ENCODE measurements at places on chromosomes 2 and 18.

GRCh38 chr18:79394534-79395307 is 1.0 kb upstream of the NFATC1 start:
- no peak for DNase-seq

GRCh38 chr18:63676526-63677323 is 15.0 kb upstream of the SERPINB3 start:
- DNase-seq = peak; percentile 2

DNA sequence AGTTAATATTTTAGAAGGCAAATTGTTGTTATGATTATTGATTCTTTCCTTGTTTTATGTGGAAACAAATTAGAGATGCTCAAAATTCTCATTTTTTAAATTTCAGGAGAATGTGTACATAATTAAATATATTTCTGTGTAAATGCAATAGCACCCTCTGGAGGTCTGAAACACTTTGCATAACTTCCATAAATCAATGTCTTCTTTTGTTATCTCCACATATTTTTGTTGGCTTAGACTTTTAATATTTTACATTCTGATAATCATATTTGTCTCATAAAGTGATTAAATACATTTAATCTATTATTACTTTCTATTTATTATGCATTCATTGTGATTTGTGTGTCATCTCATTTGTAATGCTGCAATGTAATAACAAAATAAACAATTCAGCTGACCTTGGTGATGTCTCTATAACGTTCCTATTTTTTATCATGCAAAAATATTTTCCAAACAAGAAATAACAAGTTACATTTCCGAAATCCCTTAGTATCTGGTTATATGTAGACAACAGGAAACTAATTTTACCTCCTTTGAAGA is 201.8 kb upstream of the GALNT5 start:
- DNase-seq = peak; percentile 25

- DNase-seq = peak; percentile 3
Measured at GRCh38 chr18:44826418-44827259, 146.0 kb downstream of the SETBP1 start.

DNA sequence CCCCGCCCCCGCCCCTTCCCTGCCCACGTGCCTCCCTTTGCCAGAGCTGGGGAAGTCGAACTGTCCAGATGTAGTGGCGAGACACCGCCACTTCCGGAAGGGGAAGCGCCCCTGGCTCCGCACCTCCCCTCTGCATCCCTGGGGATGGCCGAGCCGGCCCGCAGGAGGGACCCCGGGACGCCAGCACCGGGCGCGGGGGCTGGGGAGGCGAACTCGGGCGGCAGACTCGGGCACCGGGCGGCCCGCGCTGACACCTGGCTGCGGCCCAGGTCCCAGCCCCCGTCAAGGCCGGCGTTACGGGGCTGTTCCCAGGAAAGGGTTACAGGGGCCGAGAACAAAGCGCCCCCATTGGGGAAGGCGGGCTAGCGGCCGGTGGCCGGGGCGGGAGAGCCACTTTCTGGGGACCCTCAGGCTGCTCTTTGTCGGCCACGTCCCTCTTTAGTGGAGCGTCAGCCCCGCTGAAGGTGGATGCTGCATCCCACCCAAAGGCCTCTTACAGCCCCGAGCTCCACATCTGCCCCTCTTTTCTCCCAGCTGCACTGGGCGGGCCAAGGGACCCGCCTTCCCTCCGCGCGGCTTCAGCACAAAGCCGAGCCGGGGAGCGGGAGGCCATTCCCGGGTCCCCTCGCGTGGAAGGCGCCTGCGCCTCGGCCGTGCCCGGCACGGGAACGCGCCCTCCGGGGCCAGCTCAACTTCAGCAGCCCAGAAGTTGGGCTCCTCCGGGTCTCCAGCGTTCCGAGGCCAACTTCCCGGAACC is 1.3 kb downstream of the SDC1 start:
- peak; percentile 55 for DNase-seq

DNA sequence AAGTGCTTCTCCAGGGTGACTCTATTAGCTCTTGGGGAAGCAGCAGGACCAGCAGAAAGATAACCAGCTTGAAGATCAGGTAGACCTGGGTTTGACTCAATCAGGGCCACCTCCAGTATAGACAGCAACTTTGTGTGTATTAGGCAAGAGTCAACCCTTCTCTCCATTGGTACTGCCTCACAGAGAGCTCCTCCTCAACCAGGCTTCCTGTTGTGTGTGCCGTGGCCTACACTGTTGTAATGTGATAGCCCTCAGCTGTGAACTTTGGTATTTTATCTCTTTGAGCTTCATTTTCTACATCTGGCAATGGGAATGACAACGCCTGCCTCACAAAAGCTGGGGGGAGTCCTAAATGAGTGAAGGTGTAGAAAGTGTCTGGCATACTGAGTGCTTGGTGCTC is 17.0 kb upstream of the MAP3K20 start:
- DNase-seq = no peak

DNA sequence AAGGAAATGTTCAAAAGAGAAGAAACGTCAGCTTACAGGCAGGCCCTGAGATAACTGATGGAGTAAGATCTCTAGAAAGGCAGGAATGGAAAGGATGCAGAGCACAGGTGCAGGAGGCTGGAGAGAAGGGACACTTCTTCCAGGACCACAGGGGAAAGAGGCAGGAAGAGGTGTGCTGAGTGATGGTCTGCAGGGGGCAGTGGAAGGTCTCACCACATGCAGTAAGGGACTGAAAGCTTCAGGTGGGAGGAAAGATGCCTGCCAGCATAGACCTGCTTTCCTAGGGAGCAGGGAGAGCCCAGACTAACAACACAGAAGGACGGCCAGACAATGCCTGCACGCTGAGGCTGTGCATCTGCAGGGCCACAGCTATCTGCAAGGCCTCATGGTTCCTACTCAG is 156.8 kb downstream of the L3MBTL4 start:
- no peak for DNase-seq

- DNase-seq = no peak
Measured at GRCh38 chr2:145609951-145610350, 1090.0 kb upstream of the ZEB2 start.

- no peak for DNase-seq
Measured at GRCh38 chr2:19677825-19678518, 223.8 kb downstream of the TTC32 start.

- DNase-seq = no peak
Measured at GRCh38 chr2:211944572-211944971, 594.0 kb downstream of the ERBB4 start.

GRCh38 chr18:51082571-51083267 is 52.7 kb downstream of the SMAD4 start:
- DNase-seq = no peak

- peak; percentile 61 for DNase-seq
Measured at GRCh38 chr2:27379836-27380625, 503 bp downstream of the ZNF513 start.

All from SHP77 (cell line).